Left hindlimb (tissue), 1 donor: ENCODE measurements at places on chromosomes 7 and 10.

DNA sequence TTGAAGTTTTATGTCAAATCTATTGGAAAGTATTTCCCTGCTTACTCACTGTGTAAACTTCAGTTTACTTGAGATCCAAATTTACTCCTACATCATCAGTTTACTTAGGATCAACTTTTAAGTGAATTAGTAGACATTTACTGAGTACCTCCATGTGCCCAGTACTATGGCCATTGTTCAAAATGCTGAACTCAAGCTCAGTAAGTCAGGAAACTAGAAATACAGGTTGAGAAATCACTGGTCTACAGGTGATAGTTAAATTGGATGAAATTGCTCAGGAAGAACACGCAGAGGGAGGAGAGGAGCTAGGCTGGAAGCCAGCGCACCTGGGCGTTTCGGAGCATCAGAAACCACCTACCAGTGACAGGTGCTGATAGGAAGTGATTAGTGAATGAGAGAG is 25.5 kb upstream of the EBLN1 start:
- no peak for DNase-seq

GRCh38 chr10:74000892-74001669 is 3.2 kb downstream of the VCL start:
- DNase-seq: no peak

DNA sequence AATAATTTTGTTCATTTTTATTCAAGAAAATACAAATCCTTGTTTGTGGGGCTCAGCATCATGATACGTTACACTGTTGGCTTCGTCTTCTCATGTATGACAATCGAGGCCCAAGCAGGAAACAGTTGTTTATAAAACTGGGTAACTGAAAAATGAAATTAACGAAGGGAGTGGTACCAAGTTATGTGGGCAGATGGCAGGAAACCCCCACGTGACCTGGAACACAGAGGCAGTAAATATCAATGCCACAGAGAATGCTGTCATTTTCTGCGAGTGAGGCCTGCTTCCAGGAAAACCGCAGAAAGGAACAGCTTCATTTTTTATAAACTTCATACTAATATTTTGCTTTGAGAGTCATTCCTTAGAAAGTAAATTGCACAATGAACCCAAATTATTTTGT is 201.0 kb upstream of the ADARB2 start:
- DNase-seq: no peak

DNA sequence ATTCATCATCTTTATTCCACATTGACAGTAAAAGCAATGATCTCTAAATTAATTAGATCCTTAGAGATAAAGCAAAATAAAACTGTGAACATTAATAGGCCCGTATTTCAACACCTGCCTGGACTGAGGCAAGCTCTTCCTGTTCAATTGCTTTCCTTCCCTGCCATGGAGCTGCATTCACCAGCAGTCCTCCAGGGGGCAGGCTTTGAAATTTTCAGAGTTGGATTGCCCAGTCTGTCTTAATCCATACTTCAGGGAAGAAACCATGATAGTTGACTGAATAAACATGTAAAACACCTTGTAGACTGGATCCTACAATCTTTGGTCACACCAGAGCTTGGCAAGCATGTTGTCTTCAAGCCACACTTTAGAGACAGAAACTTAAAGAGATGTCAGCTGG is 936.6 kb downstream of the NRG3 start:
- no peak for DNase-seq

GRCh38 chr10:69648461-69648860 is 18.4 kb downstream of the FAM241B start:
- DNase-seq: no peak

- no peak for DNase-seq
Measured at GRCh38 chr10:77685432-77685831, 47.8 kb upstream of the KCNMA1 start.
